ENCODE measurements at places on chromosomes 16 and 17.
A peak's percentile ranks its signal among the peaks of the same experiment; 100 is the strongest.

DNA sequence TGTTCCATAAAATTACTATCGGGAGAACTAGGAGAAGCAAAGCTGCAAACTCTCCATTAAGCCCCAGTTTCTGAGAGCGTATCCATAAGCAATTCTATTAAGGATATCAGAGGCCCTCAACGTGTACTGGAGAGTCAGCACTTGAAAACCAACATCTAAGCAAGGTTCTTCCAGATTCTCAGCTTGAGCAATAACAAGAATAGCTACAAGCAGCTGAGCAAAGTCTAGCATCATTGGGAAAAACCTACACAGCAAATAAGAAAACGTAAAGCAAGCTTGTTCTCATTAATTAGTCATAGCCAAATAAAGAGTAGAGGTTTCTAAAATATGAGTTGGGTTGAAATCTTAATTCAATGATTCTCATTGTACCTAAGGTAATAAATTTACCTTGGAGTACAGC is 26.9 kb upstream of the COX10 start:
- no peak for DNase-seq

DNA sequence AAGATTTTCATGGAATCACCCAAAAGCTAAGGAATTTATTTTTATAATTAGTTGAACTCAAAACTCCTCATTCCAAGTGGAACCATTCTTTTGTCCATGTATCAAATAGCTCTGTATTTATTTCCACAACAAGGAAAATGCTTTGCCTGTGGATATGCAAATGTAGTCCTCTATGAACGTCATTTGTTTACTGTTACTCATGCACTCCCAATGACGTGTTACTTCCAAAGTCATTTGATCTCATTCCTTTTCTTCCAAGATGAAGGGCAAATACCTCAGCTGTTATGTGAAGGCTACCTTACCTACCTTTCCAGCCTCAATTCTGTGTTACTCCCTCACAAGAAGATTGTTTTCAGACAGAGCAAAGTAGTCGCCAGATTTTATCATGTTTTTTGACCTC is 83.7 kb downstream of the ITFG1 start:
- DNase-seq, result no peak

GRCh38 chr17:32103476-32104113 is 38.7 kb upstream of the RHOT1 start:
- DNase-seq, result no peak

DNA sequence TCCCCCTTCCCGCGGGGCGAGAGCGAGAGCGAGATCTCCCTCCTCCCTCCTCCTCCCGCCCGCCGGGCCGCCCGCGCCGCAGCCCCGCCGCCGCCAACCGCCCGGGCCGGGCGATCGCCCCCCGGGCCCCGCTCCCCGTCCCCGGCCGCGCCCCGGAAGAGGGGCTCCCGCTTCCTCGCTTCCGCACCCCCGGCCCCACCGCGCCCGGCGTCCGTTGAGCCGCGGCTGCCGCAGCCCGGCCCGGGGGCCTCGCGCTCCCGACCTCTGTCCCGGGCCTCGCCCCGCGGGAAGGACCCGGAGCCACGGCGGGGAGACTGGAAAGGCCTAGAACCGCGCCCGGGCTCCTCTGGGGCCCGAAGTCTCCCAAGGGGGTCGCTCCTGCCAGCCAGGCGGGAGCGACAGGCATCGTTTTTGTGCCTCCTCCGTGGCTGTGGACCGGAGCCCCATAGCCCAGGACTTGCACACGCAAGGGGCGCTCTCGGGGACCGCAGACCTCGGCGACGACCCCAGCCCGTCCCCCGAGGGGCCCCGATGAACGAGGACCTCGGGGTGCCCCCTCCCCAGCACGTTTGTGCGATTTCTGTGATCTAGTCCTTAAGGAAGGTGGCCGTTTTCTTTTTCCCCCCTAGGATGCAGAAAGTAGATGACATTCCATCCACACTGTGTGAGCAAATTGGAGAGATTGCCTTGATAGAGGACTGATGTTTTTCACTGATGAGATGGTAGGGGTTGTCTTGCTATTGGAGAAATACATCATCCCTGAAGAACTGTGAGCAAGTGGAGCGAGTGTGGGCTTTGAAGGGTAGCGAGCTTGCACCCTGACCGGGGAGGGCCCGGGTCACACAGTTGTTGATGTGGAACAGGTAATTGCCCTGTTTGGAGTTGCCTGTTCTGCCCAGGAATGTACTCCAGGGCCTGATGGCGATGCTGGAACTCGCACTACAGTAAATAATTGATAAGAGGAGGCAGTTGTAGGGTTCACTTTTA is 611 bp downstream of the BANP start:
- DNase-seq, result peak; percentile 43

DNA sequence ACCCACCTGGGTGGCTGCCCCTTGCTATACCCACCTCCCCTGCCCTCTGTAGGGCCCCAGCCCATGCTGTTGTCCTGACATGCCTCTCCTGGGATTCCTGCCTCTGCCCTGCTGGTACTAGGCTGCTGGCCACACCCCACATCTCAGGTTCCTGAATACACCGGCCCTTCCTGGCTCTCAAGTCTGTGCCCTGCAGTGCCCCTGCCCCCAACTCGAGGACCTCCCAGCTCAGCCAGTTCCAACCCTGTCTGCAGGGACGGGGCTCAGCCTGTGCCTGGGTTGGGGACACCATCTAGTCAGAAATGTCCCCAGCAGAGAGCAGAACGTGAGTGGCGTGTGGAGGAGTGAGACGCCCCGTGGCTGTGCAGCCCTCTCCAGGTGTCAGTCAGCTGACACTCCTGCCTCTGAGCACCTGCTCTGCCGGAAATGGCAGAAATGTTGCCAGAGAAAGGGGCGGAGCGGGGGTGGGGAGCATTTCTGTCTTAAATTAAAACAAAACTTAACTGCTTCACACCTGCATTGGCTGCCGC is 28.7 kb downstream of the ACSF3 start:
- peak; percentile 38 for DNase-seq

GRCh38 chr16:55357241-55357640 is 33.2 kb downstream of the IRX6 start:
- DNase-seq, result no peak

DNA sequence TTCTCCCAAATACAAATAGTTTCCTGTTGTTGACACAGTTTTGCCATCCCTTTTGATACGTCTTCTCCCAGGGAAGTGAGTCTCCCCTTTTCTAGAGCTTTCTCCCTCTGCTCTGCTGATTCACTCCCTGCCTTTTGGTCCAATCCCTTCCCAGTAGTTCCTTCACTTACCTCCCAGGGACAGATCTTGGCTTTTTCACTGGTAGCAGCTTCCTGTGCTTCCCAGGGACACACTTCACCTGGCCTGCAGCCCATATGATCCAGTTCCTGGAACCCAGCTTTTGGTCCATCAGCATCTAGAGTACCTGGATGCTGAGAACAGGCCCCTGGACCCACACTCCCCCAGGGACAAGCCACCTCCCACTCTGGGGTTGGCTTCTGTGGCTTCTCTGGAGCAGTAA is 15.8 kb downstream of the GPR179 start:
- no peak for DNase-seq

DNA sequence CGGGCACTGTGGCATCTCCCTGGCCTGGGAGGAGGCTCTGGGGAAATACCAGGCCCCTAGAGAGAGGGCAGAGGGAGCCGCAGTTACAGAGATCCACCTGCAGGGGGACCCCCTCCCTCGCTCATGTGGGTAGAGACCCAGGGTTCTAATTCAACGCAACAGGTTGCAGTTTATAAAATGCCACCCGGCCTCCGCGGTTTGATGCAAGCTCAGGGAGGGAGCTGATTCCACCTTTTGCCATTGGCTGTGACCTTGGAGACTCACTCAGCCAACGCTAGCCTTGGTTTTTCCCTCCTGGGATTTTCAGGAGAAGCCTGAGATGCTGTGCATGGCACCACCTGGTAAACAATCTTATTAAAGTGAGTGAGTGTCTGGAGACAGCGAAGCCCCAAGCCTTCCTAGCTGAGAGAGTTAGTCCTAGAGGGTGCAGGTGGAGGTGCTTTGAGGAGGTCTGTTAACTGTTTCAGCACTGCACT is 12.1 kb downstream of the TTLL6 start:
- peak; percentile 81 for DNase-seq

GRCh38 chr16:76565542-76565941 is 288.3 kb downstream of the CNTNAP4 start:
- DNase-seq, result no peak

DNA sequence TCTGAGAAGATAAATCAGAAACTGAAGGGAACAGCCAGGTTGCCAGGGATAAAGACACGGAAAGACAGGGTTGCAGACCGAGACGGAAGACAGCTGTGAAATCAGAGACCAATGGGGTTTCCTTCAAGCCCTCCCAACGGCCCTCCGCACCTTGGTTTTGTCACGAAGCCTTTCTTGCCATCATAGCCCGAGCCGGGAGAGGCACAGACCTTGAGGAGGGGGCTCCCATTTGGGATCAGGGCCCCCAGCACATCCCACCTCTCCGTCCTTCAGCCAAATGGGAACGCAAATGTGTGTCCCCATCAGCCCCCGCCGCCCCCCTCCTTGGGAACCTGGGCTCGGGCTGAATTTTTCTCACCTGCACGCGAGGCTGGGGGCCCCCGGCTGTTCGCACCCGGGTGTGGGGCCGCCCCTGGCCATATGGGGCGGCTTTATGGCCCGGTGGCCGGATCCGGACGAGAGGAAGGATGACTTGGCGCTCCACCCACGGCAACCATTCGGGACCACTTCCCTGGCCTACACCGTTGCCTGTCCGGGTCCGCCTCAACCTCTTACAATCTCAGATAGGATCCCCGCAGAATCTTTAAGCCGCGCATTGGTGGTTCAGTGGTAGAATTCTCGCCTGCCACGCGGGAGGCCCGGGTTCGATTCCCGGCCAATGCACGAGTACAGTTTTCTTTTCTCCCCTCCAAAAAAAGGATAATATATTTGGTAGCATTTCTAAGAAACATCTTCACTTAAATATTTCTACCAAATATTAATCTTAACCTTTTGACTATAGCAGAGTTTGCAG is 1.4 kb upstream of the HES7 start:
- DNase-seq, result peak; percentile 93

DNA sequence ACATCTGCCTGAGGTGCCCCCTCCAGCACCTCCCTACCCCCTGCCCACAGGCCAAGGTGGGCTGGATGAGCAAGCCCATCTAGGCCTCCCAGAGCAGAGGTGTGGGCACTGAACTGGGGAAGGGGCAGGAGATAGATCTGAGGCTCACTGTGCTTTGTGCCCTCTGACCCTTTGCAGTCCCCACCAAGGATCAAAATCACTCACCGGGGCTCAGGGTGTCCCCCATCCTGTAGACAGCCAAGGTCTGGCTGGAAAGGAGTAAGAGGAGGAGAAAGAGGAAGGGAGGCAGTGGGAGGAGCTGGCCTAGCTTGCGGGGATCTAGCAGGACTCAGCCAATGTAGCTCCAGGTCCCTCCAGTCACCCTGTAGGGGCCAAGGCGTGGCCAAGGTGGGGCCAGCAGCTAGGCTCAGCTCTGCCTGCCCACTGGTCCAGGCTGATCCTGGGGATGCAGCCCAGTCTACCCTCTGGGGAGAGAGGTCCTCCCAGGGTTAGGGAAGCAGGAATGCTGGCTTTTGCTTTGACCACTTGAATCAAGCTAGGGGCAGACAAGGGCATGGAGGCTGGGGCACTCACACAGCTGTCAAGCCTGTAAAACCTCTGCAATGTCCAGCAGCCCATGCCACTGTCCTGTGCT is 1.8 kb downstream of the SLC12A4 start:
- DNase-seq, result no peak

DNA sequence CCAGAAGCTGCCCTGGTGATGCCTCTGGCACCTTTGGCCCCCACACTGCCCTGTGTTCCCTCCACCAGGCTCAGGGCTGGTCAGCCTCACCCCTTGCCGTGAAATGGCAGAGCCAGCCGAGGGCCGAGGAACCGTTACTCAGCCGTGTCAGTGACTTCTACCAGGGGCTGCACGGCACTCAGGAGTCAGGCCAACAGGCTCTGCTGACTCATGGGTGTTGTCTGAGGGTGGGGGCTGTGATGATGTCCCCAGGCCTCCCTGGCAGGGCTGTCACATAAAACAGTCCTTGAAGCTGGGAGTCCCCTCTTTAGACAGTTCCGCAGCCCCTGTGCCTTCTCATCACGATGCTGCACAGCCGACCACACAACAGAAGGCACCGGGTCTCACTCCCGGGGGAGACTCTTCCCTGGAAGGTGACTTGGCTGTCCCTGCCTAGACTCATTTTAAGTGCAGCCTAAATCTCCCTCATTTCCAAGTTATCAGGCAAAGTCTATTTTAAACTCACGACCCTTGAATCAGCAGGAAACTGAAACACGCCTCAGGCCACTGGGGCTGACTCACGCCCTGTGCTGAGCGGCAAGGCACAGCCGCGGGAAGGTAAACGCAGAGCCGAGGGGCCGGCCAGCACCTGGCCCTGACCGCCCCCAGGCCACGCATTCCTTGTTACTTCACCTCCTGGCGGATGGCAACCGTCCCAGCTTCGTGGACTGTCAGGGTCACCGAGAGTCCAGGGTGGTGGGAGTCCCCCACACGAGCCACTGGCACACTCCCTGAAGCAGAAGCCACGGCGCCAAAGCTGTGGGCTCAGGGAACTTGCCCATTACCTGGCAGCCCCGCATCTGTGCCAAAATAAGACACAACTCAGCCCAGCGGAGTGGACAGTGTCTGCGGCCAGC is 102.6 kb downstream of the ZNF778 start:
- DNase-seq, result peak; percentile 65

- no peak for DNase-seq
Observed at GRCh38 chr17:10757067-10757466, 27.2 kb upstream of the TMEM220 start.

DNA sequence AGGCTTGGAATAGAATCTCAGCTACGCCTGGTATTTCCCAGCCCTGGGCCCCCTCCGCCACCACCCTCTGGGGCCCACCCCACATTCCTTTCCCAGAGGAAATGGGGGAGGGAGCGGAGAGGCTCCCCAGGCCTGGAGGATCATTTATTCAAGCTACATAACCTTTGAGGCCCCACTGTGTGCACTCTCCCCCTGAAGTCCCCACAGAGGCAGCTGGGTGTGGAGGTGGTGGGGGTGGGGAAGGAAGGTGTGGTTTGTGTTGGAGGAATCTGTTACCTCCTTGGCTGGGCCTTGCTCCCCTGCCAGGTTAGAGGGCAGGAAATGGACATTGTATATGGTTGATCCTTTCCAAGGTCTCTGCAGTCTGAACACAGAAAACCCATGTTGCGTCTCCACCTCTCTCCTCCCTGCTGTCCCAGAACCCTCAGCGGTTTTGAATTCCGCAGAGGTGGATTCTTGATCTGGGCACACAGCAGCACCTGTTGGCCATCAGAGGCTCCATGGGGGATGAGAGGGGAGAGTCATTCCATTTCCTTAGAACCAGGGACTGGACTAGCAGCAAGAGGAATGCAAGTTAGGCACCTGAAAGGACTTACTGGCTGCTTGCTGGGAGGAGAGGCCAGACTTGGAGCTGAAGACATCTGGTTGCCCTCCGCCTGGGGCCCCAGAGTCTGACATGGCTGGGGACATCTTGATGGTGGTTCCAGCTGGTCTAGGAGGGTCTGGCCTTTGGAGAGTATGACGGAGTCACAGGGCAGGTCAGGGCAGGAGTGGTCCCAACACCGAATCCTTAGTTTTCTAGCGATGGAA is 23.0 kb downstream of the ARHGAP23 start:
- DNase-seq, result no peak

GRCh38 chr16:17612336-17612735 is 141.6 kb upstream of the XYLT1 start:
- DNase-seq, result no peak
